Breast epithelium (tissue), 4 donors: ENCODE measurements at places on chromosomes 5 and 9. TPM values are rescaled to one million over a fixed set of nuclear protein-coding genes. Genes with fewer than 3 reads are reported as not detected.

Gene BASP1
- 50.1 TPM for total RNA-seq

Gene FAM219A
- total RNA-seq, result 9.2 TPM

Gene PIP5K1B
- 0.80 TPM for total RNA-seq

DNA sequence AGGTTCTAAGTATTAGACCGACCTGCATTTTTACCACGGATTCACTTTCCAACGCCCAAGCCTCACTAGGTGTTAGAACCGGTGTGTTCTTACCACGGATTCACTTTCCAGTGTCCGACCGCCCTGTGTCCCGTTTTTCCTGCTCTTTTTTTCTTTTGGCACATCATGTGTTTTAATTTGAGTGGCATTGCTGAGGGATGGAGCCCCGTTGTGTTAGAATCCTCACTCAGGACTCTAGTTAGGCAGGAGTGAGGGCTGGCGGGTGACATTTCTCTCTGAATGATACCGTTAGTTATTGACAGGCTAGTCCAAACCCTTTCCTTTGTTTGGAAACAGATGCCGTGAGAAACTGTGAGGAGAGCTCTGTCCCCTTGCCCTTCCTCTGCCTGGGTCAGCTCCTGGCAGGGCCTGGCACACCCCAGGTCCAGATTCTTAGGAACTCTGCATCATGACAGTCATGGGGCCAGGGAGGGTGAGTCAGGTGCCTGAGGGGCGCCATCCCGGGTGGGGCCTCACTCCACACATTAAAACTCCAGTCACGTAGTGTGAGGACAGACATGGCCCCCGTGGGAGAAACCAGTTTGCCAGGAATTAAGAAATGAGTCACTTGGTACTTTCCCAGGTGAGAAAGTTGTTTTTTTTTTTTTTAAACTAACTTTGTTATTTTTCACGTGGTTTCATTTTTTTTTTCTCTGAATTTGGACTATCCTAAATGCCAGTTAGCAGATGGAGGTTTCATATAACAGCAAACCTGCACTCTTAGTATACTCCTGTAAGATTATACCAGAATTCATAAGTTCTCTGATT lies 15.8 kb downstream of the EXOC3 start:
- DNase-seq, result peak; percentile 51

Gene OR2K2
- not detected for total RNA-seq

DNA sequence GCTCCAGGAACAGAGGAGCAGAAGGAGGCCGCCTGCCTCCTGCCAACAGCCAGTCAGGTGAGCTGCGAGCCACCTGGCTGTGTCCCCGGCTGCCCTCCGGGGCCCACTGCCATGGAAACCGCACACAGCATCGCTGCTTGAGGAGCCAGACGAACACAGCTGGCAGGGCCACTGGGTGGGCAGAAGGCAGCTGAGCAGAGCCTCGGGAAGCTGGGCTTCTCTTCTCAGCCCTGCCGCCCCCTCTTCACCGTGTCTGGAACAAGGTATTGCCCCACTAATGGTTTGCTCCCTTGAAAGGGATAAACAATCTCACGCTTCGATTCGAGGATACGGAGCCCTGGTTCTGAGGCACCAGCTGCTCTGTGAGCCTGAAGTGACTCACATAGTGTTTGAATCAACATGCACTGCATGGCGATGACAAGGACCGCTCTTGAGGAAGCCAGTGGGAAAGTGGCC lies 63.7 kb upstream of the RUFY1 start:
- DNase-seq, result peak; percentile 18

- DNase-seq, result no peak
These were observed 72.6 kb upstream of the PUM3 start for GRCh38 chr9:2916382-2916985.

DNA sequence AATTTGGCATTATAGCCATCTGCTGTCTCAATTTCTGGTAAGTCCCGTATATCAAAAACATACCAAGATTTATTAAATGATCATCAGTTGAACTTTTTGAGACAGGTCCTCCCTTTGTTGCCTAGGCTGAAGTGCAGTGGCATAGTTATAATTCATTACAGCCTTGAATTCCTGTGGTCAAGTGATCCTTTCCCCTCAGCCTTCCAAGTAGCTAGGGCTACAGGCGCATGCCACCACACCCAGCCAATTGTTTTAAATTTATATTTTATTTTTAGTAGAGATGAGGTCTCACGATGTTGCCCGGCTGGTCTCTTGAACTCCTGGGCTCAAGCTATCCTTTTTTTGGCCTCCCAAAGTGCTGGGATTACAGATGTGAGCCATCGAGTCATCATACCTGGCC lies 418.9 kb downstream of the ARHGEF28 start:
- DNase-seq, result no peak

Gene SOHLH1
- not detected for total RNA-seq

DNA sequence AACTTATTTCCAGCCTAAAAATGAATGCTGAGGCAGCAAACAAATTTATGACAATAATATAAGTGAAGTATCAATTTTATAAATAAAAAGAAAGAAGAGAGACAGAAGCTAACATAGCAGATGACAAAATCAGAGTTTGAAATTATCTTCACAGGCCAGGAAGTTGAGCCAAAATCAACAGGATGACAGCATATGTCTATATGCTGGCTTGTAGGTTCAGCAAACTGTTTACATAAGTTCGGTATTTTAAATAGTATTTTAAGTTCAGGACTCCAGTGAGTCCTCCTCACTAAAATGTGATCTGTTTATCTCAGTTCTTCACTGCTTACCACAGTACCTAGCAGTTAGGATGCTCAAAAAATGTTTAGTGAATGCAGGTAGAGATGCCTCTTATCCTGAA lies 359.6 kb upstream of the SMC2 start:
- DNase-seq, result no peak

Gene BAG1
- 54.7 TPM for total RNA-seq
